ENCODE measurements at places on chromosomes 2 and 18. TPM values are rescaled to one million over a fixed set of nuclear protein-coding genes. Genes with fewer than 3 reads are reported as not detected.

ANKRD30B gene
- total RNA-seq = not detected

NDUFS1 gene
- total RNA-seq = 95.9 TPM

GULP1 gene
- 26.3 TPM for total RNA-seq

ABCA12 gene
- total RNA-seq = 8.9 TPM

SERPINB3 gene
- 0.94 TPM for total RNA-seq

DSEL gene
- total RNA-seq = 6.9 TPM

MYCN gene
- total RNA-seq = 24.6 TPM

GALR1 gene
- total RNA-seq = 0.07 TPM

SERPINB5 gene
- total RNA-seq = 7.5 TPM

COL5A2 gene
- 38.5 TPM for total RNA-seq

ACADL gene
- 2.1 TPM for total RNA-seq

DNAJC5G gene
- total RNA-seq = not detected

MAP3K19 gene
- total RNA-seq = 1.1 TPM

All from type B pancreatic cell (in vitro differentiated cells).